ENCODE measurements at places on chromosomes 16 and 17. TPM values are rescaled to one million over a fixed set of nuclear protein-coding genes. Genes with fewer than 3 reads are reported as not detected.

TUFM gene
- 309 TPM for total RNA-seq

ABCA10 gene
- 0.10 TPM for total RNA-seq

KCNH6 gene
- not detected for total RNA-seq

AOC3 gene
- 1.3 TPM for total RNA-seq

RAMP2 gene
- 1.2 TPM for total RNA-seq

APOBR gene
- total RNA-seq, result 0.13 TPM

ASPHD1 gene
- total RNA-seq, result 22.7 TPM

EFNB3 gene
- 1.3 TPM for total RNA-seq

PRSS21 gene
- 0.27 TPM for total RNA-seq
